ENCODE measurements at places on chromosomes 1 and 21. TPM values are rescaled to one million over a fixed set of nuclear protein-coding genes. Genes with fewer than 3 reads are reported as not detected.

Gene FAM72A
- total RNA-seq, result 34.1 TPM

DNA sequence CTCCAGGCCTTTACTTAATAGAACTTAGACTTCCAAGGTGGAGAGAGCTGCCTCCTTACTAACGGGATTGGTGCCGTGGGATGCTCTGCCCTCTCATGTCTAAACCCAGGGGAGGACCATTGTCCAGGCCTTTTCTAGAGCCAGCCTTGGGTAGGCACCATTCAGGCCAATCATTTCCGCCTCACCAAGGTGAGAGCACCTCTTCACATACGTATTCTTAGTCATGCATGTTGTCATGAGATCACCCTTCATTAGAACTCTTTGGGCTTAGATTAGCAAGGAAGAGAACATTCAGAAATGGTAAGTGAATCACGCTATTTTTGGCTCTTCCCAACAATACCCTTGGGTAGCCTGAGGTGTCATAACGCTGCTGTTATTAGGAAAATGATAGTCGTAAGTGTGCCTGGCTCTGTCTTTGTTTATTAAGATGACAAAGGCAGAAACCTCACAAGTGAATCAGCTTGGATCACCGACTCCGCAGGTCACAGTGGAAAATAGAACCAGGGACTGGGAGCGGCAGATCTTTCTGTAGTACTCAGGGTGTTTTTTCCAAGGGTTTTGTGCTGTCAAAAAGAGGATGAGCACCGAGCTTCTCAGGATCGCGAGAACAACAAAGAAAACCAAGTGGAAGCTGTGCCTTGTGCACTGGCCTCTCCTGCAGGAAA lies 55.0 kb downstream of the HUNK start:
- H3K36me3 ChIP-seq, result no peaks in the 10 kb centered on the region
- H3K4me1 ChIP-seq, result no peaks in the 10 kb centered on the region
- H3K27me3 ChIP-seq, result peaks cover 2% of the 10 kb centered on the region
- no peak overlapping the region for H3K27ac ChIP-seq
- no peak for DNase-seq

GRCh38 chr1:64956010-64956640 lies 10.2 kb downstream of the JAK1 start:
- H3K4me3 ChIP-seq, result no peak overlapping the region
- peaks cover 7% of the 10 kb centered on the region for H3K36me3 ChIP-seq
- no peaks in the 10 kb centered on the region for H3K27me3 ChIP-seq
- H3K4me1 ChIP-seq, result peaks cover 40% of the 10 kb centered on the region
- H3K27ac ChIP-seq, result no peak overlapping the region

Gene CLCA1
- not detected for total RNA-seq

Gene FAM151A
- not detected for total RNA-seq

GRCh38 chr1:241666419-241666818 lies 14.3 kb downstream of the WDR64 start:
- H3K4me3 ChIP-seq, result no peak overlapping the region
- no peak for DNase-seq
- no peaks in the 10 kb centered on the region for H3K4me1 ChIP-seq
- no peaks in the 10 kb centered on the region for H3K36me3 ChIP-seq
- no peak overlapping the region for H3K27ac ChIP-seq
- H3K27me3 ChIP-seq, result no peaks in the 10 kb centered on the region

Gene TMEM183A
- 69.1 TPM for total RNA-seq
